Naive thymus-derived CD4-positive, alpha-beta T cell (primary cell): ENCODE measurements at places on chromosomes 5 and 9. TPM values are rescaled to one million over a fixed set of nuclear protein-coding genes. Genes with fewer than 3 reads are reported as not detected.

Gene TMEM215
- not detected for total RNA-seq

Gene ARL15
- 9.6 and 13.5 TPM in 2 replicates for total RNA-seq

Gene DBN1
- total RNA-seq: 5.7 TPM

Gene PCDHGA9
- total RNA-seq: not detected

Gene CCL21
- total RNA-seq: not detected

Gene KIF4B
- total RNA-seq: 0.10 TPM in 1 of 2 replicates, not detected in the other

Gene FGFR4
- total RNA-seq: 3.1 TPM

Gene SPATA31E1
- total RNA-seq: not detected

Gene CNTNAP3B
- not detected for total RNA-seq

Gene MEIKIN
- 2.3 TPM for total RNA-seq

Gene DOLPP1
- total RNA-seq: 12.0 TPM

Gene SH2D3C
- 48.3 TPM for total RNA-seq

Gene ORM2
- total RNA-seq: not detected

Gene DMRTA1
- total RNA-seq: not detected

Gene IL33
- not detected in 2 replicates for total RNA-seq

Gene GADD45G
- total RNA-seq: 4.7 TPM

Gene IFNB1
- not detected for total RNA-seq

Gene SET
- 457 and 488 TPM in 2 replicates for total RNA-seq

Gene ASTN2
- total RNA-seq: 5.1 TPM

Gene RAB3C
- total RNA-seq: not detected

Gene PCSK1
- not detected for total RNA-seq

Gene BHMT2
- not detected in 2 replicates for total RNA-seq

Gene NUP214
- 116 TPM for total RNA-seq

Gene PCDHB8
- total RNA-seq: not detected in 2 replicates

Gene FAM221B
- total RNA-seq: not detected

Gene CD74
- total RNA-seq: 540 TPM

Gene PSIP1
- 120 TPM for total RNA-seq

Gene GPX3
- not detected for total RNA-seq

Gene TMOD1
- 1.4 TPM for total RNA-seq

Gene SOX30
- not detected for total RNA-seq

Gene NOXA1
- 10.4 TPM for total RNA-seq

Gene PTBP3
- total RNA-seq: 117 TPM

Gene KCNMB1
- 5.6 TPM for total RNA-seq

Gene TAF11L7
- total RNA-seq: not detected

Gene IER5L
- 5.3 TPM for total RNA-seq

Gene RASGEF1C
- total RNA-seq: not detected

Gene ANKRD20A1
- total RNA-seq: 0.86 TPM

Gene LNPEP
- total RNA-seq: 97.5 TPM

Gene PCDHA12
- not detected for total RNA-seq

Gene C1QTNF3
- total RNA-seq: 4.1 and 5.8 TPM in 2 replicates

Gene MCC
- 3.0 TPM in 2 replicates for total RNA-seq

Gene SPATA6L
- 8.9 TPM for total RNA-seq

Gene TLE1
- 2.4 TPM for total RNA-seq

Gene PCDHB9
- total RNA-seq: not detected

Gene PCDHA1
- total RNA-seq: not detected in 2 replicates

Gene FBXO38
- total RNA-seq: 62.1 TPM

Gene LHX3
- 0.15 TPM for total RNA-seq

Gene GPR21
- total RNA-seq: 2.4 TPM
